Activated CD8-positive, alpha-beta memory T cell treated with anti-CD3 and anti-CD28 coated beads for 4 hours (primary cell): ENCODE measurements at places on chromosomes 2 and 18.

- DNase-seq, result no peak
Measured at GRCh38 chr18:63069496-63069895, 250.1 kb downstream of the BCL2 start.

GRCh38 chr2:157470321-157470720 is 26.4 kb upstream of the CYTIP start:
- DNase-seq, result no peak

- no peak for DNase-seq
Measured at GRCh38 chr2:241201445-241202267, 13.2 kb downstream of the ANO7 start.

DNA sequence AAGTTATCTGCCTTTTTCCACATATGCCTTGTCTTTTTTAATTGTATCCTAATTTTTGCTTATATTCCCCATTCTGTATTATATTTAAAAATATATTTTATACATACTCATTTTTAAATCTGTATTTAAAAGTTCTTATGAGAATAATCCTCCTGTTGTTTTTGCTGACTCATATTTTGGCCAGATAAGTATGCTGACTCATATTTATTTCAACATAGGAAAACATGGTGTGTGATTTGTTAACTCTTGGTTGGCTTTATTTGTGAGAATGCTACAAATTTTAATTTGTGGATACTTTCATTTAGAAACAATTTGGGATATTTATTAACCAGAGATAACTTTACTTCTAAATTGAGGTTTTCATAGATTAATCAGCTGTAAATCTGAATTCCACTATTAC is 587.7 kb downstream of the CPS1 start:
- no peak for DNase-seq

DNA sequence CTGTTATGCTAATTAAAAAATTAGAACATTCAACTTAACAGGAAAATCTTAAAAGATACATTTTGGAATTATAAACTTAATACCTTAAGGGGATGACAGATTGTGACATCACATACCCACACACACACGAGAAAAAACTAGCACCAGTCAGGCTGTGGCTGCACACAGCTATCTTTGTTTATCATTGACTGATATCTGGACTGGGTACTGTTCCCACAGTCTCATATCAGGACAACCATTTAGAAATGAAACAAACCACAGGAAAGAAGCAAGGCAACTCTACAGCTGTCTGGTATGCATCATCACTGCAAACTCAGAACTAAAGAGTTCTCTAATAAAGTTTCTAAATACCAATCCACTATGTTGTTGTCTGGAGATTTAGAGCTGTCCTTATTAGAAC is 210.9 kb upstream of the SMAD7 start:
- DNase-seq, result no peak

DNA sequence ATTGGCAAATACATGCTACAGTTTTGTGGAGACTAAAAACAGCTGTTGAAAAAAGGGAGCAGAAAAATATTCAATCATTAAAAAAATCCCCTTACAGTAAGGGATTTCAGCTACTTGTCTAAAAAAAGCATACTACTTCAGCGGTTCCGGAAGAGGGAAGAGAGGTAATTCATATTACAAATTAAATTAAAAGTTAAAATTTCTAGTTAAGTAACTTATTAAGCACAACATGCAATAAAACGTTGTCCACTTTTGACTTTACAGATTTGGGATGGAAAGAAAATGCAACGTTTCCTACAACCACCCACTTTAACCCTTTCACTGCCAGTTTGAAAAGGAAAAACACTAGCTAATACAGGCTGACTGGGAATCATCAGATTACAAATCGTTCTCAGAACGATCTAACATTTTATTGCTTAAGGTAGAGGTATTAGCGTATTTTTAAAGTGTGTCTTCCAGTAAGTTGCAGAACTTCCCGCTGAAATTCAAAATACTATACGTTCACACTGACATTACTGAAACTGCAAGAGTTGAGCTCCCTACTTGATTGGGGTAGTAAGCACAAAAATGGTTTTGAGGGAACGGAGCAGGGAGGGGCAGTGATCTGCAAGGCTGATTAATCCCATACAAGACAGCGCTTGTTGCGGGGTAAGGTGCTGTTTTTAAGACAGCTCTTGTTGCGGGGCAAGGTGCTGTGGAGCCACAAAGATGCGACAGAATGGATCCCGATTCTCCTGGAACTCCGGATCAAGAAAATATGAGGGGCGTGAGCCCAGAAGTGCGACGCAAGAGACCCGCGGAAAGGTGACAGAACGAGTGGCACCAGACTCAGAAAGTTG is 743 bp downstream of the HADHA start:
- no peak for DNase-seq

- DNase-seq, result no peak
Measured at GRCh38 chr2:75896779-75897366, 186.2 kb upstream of the GCFC2 start.

DNA sequence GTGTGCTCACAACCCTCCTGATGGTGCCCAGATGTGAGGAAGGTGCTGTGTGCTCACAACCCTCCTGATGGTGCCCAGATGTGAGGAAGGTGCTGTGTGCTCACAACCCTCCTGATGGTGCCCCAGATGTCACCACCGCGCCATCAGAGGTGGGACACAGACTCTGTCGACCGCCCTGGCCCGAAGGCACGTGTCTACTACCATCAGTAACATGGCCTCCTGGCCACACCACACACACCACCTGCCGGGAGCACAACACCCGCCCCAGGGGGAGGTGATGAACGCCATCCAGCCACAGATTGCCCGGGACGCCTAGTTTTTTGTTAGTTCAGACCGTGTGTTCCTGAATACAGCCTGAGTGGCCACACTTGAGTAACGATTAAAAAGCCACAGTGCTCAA is 24.5 kb downstream of the HDAC4 start:
- no peak for DNase-seq

DNA sequence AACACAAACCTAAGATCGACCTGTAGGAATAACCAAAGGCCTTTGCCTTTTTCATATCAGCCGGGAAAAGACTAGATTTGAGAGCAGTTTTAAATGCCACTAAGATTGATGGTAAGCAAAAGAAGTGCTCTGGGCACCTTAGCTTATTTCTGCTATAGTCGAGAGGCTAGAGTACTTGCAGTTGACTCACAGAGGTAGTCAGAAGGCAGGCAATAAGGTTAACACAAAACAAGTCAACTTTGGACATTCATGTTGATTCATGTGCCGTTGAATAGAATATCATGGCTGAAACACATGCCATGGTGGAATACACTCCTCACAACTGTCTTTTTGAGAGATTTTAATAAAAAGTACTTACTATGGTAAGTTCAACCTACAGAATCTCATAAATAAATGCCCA is 507.6 kb downstream of the ZEB2 start:
- DNase-seq, result no peak

DNA sequence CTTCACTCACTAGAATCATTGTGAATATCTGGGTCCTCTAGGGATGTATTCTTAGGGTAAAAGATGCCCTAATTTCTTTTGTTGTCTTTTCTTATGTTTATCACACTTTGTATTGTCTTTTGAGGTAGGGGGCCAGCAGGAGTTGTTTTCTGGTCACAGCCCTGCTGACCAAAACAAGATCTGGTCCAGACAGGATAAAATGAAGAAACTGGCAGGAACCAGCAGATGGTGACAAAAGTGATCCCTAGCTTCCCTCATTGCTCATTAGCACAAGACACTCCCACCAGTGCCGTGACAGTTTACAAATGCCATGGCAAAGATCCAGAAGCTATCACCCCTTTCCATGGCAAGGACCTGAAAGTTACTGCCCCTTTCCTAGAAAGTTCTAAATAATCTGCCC is 81.7 kb upstream of the CCDC85A start:
- DNase-seq, result no peak

DNA sequence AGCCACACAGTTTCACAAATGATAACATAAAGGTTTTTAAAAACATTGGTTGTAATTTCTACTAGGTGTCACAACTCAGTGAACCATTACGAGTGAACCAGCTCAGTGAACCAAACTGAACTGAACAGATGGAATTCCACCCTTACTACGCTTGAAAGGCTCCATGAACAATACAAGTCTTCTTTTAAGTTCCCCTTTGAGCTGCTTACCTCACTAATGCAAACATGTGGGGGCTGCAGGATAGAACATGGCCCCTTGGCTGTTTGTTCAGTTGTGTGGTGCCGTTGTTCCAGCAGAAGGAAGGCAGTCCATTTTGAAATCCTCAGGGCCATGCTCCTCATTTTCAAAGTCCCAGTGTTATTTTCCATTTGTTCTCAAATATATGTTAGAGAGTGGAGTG is 30.7 kb upstream of the KLHL14 start:
- no peak for DNase-seq

- DNase-seq, result no peak
Measured at GRCh38 chr2:8679567-8679826, 2.4 kb upstream of the ID2 start.

GRCh38 chr2:40276076-40276475 is 175.8 kb downstream of the SLC8A1 start:
- DNase-seq, result no peak

- no peak for DNase-seq
Measured at GRCh38 chr2:240793313-240794177, 26.5 kb downstream of the KIF1A start.

DNA sequence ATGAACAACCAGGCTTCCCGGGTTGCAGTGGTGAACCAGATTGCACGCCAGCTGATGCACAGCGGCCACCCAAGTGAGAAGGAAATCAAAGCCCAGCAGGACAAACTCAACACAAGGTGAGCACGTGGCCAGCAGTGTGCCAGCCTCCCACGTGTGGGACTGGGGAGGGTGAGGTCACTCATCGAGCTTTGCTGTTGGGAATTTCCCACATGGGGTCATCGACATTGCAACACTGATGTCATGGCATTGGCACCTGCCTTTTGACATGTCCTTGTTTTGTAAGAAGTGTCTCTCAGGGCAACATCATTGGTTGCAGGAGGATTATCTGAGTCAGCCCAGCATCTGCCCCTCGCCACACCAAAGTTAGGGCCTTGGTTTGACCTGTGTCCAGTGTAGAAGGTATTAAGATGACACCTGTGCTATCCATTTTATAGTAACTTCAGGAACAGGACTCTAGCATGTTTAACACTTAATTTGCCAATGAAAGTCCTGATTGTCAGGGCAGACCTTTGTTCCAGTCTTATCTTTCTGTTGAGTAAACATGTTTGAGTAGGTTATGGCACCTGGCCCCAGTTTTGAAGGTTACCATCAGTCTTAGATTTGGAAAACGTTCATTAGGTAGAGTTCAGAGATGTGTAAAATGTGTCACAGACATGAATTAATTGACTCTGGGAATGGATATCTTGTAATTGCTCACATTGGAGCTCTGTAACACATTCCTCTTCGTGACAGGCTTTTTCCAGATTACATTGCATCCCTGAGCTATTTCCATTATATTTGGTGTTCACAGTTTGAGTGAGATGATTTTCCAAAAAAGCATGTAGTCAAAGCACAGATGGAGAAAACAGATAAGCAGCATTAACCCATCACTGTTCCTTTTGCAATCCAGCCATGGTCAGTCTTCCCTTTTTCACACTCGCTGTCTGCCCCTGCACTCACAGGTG is 93.3 kb upstream of the EML6 start:
- DNase-seq, result no peak

- no peak for DNase-seq
Measured at GRCh38 chr2:37766106-37766505, 94.7 kb upstream of the CDC42EP3 start.

GRCh38 chr18:30163573-30163972 is 879.0 kb downstream of the DSC3 start:
- no peak for DNase-seq

GRCh38 chr2:9637330-9637729 is 6.5 kb upstream of the YWHAQ start:
- DNase-seq, result no peak

DNA sequence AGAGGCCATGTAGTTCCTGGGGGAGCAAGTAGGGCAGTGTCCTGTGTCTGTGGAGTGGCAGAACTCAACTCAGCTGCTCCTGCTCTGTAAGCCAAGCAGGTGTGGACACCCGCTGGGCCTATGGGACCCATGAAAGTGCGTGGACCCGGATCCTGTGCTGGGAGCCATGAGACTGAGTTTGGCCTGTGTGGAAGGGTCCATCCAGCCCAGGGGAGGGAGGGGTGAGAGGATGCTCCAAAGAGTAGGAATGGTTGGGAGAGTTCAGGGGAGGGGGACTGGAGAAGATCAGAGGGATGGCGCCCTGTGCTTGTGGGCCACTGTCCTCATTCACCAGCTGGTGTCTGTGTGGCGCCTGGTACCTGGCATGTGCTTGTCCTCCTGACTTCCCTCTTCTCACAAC is 226.4 kb upstream of the HS6ST1 start:
- no peak for DNase-seq
